ACHN (cell line): ENCODE measurements at places on chromosomes 16 and 17.

- DNase-seq, result no peak
Observed at GRCh38 chr16:3019594-3020246, 448 bp upstream of the TNFRSF12A start.

GRCh38 chr17:65163990-65164495, 26.9 kb downstream of the RGS9 start:
- DNase-seq, result peak; percentile 10

GRCh38 chr16:77469634-77470033, 34.8 kb upstream of the ADAMTS18 start:
- DNase-seq, result no peak

- no peak for DNase-seq
Observed at GRCh38 chr17:49455272-49455861, 39.7 kb upstream of the NGFR start.
